ENCODE measurements at places on chromosomes 11 and 22.
A peak's percentile ranks its signal among the peaks of the same experiment; 100 is the strongest.

GRCh38 chr11:115078461-115079438 lies 400.4 kb downstream of the NXPE2 start:
- no peak for DNase-seq
- no peaks in the 10 kb centered on the region for H3K36me3 ChIP-seq
- H3K4me3 ChIP-seq = no peak overlapping the region
- no peak overlapping the region for H3K27ac ChIP-seq
- H3K27me3 ChIP-seq = no peaks in the 10 kb centered on the region

GRCh38 chr11:65866509-65867283 lies 5.9 kb downstream of the EFEMP2 start:
- peaks cover 31% of the 10 kb centered on the region for H3K4me1 ChIP-seq
- H3K36me3 ChIP-seq = peaks cover 47% of the 10 kb centered on the region
- no peak overlapping the region for H3K4me3 ChIP-seq
- no peak overlapping the region for H3K27ac ChIP-seq

GRCh38 chr11:127057126-127057525 lies 56.6 kb upstream of the KIRREL3 start:
- no peak overlapping the region for H3K4me3 ChIP-seq
- no peaks in the 10 kb centered on the region for H3K36me3 ChIP-seq
- H3K4me1 ChIP-seq = no peaks in the 10 kb centered on the region
- no peak for DNase-seq
- no peak overlapping the region for H3K27ac ChIP-seq

DNA sequence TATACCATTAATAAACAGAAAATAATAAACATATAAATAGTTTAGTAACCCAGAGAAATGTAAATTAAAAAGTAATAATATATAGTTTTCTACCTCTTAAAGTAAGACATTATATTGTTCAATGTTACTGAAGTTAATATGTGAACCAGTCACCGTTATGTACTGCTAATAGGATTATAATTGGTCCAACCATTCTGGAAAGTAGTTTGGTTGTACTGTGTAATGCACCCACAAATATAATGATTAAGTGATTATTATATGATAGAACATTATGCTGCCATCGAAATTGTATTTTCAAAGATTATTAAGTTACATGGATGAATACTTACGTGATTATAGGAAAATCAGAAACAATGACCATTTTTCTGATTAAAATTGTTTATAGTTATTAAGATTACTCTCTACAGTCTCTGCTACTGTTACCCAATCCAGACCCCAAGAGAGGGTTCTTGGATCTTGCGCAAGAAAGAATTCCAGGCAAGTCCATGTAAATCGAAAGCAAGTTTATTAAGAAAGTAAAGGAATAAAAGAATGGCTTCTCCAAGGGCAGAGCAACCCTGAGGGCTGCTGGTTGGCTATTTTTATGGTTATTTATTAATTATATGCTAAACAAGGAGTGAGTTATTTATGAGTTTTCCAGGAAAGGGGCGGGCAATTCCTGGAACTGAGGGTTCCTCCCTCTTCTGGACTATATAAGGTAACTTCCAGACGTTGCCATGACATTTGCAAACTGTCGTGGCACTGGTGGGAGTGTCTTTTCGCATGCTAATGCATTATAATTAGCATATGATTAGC lies 50.1 kb downstream of the ACER3 start:
- H3K27ac ChIP-seq = no peak overlapping the region
- no peaks in the 10 kb centered on the region for H3K27me3 ChIP-seq
- H3K36me3 ChIP-seq = peaks cover 13% of the 10 kb centered on the region
- no peaks in the 10 kb centered on the region for H3K4me1 ChIP-seq
- DNase-seq = no peak

GRCh38 chr11:13942971-13943381 lies 19.5 kb upstream of the SPON1 start:
- peaks cover 20% of the 10 kb centered on the region for H3K27me3 ChIP-seq
- no peak overlapping the region for H3K27ac ChIP-seq
- no peak for DNase-seq
- H3K36me3 ChIP-seq = no peaks in the 10 kb centered on the region
- no peak overlapping the region for H3K4me3 ChIP-seq
- peaks cover 5% of the 10 kb centered on the region for H3K4me1 ChIP-seq

DNA sequence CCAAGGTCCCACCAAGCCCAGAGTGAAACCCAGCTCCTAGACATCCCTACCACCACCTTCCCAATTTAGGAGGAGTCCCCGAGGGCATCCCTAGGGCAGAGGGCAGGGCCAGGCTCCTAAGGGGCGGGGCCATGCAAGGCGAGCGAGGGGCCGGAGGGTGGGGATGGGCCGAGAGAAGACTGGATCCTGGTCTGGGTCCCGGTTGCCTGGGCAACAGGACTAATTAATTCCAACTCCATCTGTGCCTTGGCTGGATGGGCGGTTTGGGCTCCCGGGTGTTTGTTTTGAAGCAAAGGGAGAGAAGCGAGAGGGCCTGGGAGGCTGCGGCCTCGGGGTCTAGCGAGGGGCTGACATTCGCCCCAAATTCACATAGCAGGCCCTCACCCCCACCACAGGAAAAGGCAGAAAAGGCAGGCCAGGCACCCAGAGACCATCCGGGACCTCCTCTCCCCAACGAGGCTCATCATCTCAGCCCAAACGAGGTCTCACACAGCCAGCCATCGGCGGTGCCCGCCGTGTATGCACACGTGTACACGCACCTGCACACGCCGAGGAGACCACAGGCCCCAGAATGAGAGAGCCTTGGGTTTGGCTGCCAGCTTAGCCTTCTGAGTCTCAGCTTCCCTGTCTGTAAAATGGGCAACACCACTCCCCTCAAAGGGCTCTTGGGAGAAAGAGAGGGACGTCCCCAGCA lies 23.9 kb downstream of the ELFN2 start:
- DNase-seq = no peak
- H3K4me1 ChIP-seq = no peaks in the 10 kb centered on the region
- H3K36me3 ChIP-seq = no peaks in the 10 kb centered on the region
- no peak overlapping the region for H3K4me3 ChIP-seq

DNA sequence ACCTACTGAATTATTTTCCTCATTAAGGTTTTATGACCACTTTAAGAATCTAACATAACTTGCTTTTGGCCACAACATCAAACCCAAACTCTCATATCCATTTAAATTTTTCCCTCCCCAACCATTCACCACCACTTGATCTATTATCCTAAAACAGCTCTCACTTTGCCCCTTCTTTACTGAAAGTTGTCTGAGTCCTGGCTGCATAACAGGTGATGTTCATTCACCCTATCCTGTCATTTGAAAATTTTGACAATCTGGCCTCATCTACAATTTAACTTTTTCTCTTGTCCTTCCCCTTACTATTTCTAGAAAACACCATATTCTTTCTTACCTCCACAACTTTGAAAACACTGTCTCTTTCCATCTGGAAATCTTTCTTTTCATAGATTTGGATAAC lies 89.3 kb downstream of the BDNF start:
- no peaks in the 10 kb centered on the region for H3K36me3 ChIP-seq
- H3K27me3 ChIP-seq = no peaks in the 10 kb centered on the region
- no peaks in the 10 kb centered on the region for H3K4me1 ChIP-seq
- H3K4me3 ChIP-seq = no peak overlapping the region
- no peak for DNase-seq

GRCh38 chr11:71204294-71204693 lies 48.1 kb downstream of the SHANK2 start:
- H3K4me1 ChIP-seq = peaks cover 16% of the 10 kb centered on the region
- H3K4me3 ChIP-seq = no peak overlapping the region
- H3K27me3 ChIP-seq = peaks cover 27% of the 10 kb centered on the region
- peak; percentile 28 for DNase-seq

DNA sequence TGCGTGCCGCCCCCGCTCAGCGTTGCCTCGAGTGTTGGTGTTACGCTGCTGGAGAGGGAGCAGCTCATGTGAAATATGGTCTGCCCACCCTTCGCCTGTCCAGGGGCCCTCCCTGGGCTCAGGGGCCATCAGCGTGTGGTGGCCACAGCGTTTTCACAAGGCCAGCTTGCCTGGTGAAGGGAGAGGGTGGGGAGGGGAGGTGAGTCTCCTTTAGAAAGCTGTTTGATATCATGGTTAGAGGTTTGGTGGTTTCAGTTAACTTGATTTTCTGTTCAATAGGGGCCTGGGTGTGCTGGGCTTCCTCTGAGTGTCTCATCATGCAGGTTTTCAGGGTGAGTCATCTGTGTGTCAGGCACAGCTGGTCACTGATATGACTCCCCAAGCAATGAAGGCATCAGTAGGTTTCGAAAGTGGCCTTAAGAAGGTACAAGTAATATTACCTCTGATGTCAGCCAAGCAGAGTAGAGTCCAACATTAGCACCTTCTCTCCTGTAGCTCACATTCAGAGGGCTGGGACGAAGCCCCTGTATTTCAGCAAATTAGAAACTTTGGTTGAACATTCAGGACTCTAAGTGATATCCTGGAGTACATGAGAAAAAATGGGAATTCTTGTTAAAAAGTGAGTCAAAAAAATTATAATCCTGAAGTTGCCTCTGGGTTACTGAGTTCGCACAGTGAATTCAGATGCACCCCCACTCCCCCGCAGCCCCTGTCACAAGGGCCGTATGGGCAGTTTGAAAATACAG lies 172.5 kb downstream of the TBC1D22A start:
- DNase-seq = no peak
- peaks cover 44% of the 10 kb centered on the region for H3K4me1 ChIP-seq
- H3K36me3 ChIP-seq = peaks cover 59% of the 10 kb centered on the region
- no peaks in the 10 kb centered on the region for H3K27me3 ChIP-seq
- no peak overlapping the region for H3K27ac ChIP-seq

- peak overlapping the region; percentile 31 for H3K27ac ChIP-seq
- H3K27me3 ChIP-seq = no peaks in the 10 kb centered on the region
- H3K4me1 ChIP-seq = peaks cover 38% of the 10 kb centered on the region
Observed at GRCh38 chr22:23225724-23226496, 45.6 kb downstream of the BCR start.

- no peaks in the 10 kb centered on the region for H3K4me1 ChIP-seq
- DNase-seq = no peak
- H3K27ac ChIP-seq = no peak overlapping the region
- H3K27me3 ChIP-seq = no peaks in the 10 kb centered on the region
- no peak overlapping the region for H3K4me3 ChIP-seq
Observed at GRCh38 chr11:112255067-112255720, 5.5 kb downstream of the PLET1 start.

DNA sequence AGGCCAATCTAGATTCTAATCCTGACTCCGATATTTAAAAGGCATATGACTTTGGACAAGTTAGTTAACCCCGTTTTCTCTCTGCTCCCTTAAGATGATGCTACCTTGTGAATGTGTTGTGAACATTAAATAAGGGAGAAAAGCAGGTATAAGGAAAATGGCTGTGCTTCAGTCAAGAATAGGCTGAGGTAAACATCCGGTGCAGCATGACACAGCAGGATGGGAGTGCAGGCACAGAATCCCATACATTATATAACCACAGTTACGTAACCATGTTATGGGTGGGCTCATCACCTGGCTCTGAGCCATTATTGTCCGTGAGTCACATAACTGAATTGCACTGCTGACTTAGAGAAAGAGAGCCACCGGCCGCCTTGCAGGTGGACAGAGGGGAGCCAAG lies 382.2 kb upstream of the ANO5 start:
- H3K27ac ChIP-seq = no peak overlapping the region
- no peaks in the 10 kb centered on the region for H3K4me1 ChIP-seq
- H3K36me3 ChIP-seq = no peaks in the 10 kb centered on the region
- H3K4me3 ChIP-seq = no peak overlapping the region
- H3K27me3 ChIP-seq = no peaks in the 10 kb centered on the region
- DNase-seq = no peak

DNA sequence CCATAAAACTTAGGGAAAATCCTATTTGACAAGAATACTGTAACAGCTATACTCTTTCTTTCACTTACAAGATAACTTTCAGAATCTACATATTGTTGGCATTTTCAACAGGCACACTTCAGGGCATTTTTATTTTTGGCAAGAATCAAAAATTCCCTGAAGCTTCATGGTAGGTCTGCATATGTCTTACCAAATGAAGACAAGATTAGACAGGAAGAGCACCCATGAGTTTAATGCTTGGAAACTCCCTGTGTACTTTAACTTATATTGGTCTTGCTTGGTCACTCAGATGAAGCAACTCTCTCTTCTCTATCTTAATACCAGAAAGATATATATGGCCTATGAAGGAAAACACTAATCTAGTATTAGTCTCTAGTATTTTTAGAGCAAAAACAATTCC lies 137.7 kb downstream of the ATG16L2 start:
- no peak for DNase-seq
- H3K27ac ChIP-seq = peak overlapping the region; percentile 96
- peaks cover 18% of the 10 kb centered on the region for H3K36me3 ChIP-seq
- peak overlapping the region; percentile 37 for H3K4me3 ChIP-seq
- H3K27me3 ChIP-seq = no peaks in the 10 kb centered on the region

- H3K27me3 ChIP-seq = no peaks in the 10 kb centered on the region
- no peaks in the 10 kb centered on the region for H3K4me1 ChIP-seq
- H3K27ac ChIP-seq = no peak overlapping the region
- H3K36me3 ChIP-seq = no peaks in the 10 kb centered on the region
Observed at GRCh38 chr11:73653996-73654395, 7.6 kb downstream of the PLEKHB1 start.

DNA sequence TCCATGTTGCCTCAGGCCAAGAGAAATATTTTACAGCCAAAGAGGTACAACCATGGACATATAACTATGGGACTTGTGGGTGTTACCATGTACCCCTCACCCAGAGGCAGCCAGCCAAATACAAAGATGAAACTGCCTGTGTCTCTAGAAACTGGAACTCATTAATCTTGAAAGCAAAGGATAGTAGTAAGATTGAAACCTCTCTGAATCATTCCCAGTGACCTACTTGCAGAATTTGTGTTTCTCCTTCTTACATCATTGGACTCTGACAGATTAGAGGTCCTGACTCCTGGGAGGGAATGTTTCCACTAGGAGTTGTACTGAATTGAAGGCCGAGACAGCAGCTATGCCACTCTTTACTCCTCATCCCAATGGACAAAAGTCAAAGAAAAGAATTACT lies 257.4 kb upstream of the UBASH3B start:
- no peaks in the 10 kb centered on the region for H3K4me1 ChIP-seq
- no peaks in the 10 kb centered on the region for H3K27me3 ChIP-seq
- H3K4me3 ChIP-seq = no peak overlapping the region
- DNase-seq = no peak

DNA sequence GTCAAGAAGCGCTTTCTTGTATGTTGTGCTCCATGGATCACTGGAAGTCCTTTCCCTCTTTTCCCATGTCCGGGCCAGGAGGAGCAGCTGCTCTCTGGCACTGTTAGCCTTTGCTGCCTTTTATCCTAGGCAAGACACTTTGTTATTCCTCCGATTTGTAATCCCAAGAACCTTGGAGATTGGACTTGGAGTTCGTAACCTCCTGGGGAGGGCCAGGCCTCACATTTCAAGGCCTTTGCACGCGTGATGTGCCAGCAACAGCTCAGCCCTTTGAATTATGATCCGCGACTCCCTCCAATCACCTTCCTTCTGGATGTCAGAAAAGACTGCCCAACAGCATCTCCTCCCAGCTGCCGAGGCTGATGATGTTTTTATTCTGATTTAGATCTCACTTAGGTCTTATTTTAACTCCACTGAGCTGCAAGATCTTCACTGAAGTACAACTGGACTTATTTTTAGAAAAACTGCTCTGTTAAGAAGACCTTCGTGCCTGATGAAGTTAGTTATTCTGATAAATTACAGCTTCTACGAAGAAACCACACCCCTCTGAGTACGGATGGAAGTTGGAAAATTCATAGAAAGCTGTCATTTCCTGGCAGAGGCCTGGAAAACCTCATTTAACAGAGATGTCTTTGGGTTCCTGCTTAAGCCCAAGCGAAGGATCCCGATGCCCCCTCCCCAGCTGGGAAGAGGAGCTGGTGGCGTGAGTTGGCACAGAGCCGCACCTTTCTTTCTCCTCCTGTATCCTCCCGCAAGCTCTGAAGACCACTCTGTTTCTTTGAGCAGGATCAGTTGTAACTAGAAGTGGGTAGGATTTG lies 62.4 kb downstream of the PARVB start:
- H3K4me1 ChIP-seq = peaks cover 10% of the 10 kb centered on the region
- no peaks in the 10 kb centered on the region for H3K27me3 ChIP-seq
- H3K27ac ChIP-seq = no peak overlapping the region
- peaks cover 33% of the 10 kb centered on the region for H3K36me3 ChIP-seq
- H3K4me3 ChIP-seq = no peak overlapping the region
